ENCODE measurements at places on chromosomes 6 and 20.

DNA sequence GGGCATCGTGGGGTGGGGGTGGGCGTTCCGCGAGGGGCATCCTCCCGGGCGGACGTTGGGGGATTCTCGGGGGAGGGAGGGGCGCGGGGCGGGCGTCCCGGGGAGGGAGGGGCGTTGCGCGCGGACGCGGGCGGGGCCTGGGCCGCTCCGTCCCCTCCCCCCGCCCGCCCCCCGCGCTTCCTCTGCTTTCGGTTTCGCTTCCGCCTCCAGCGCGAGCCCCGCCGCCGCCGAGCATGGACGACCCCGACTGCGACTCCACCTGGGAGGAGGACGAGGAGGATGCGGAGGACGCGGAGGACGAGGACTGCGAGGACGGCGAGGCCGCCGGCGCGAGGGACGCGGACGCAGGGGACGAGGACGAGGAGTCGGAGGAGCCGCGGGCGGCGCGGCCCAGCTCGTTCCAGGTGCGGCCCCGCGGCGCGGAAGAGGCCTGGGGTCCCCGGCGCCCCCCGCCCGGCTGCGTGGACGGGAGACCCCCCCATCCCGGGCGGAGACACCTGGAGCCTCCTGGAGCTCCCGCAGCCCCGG lies at the start of gene OGFR:
Gene OGFR (plus strand): TSS at position 209 of the 528 bp plus-strand sequence. CDS start 25 bp downstream, at position 234.
- peak; percentile 64 for DNase-seq

- no peak for DNase-seq
Measured at GRCh38 chr6:157555455-157556143, 174.6 kb downstream of the ZDHHC14 start.

GRCh38 chr20:10626896-10627295 lies 46.9 kb downstream of the JAG1 start:
- no peak for DNase-seq

- no peak for DNase-seq
Measured at GRCh38 chr6:154738551-154738961, 5.3 kb downstream of the SCAF8 start.

GRCh38 chr6:35026434-35027222 lies 114.5 kb downstream of the TCP11 start:
- no peak for DNase-seq

DNA sequence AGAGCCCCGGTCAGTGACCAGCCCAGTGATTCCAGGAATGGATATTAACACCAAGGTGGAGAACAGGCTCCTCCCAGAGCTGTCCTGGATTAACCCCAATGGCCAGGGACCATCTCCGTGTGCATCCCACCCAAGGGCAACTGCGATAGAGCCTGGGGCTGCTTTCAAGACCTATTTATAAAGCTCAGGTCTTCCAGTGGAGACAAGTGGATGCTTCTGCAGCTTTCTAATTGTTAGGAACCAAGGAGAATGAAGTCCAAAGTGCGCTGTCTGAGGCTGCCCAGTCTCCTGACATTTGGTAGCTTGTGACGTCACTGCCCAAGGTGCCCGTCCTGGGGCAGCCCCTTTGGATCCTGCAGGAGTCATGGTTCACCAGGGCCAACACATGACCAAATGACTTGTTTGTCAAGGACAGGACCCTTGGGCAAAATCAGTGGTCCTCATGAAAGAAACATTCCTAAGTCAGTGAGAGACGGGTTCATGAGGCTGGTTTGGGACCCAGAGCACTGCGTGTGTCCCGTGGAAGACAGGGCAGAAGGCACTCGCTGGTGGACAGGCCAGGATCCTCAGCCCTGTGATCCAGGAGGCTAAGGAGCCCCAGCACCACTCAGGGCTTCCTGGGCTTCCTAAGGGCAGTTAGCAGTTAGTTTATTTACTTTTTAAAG lies 174.9 kb downstream of the ANKRD60 start:
- DNase-seq, result no peak

GRCh38 chr20:63935447-63935846 lies 20.8 kb downstream of the UCKL1 start:
- DNase-seq, result no peak

GRCh38 chr6:157288575-157288974 lies 34.7 kb downstream of the TMEM242 start:
- no peak for DNase-seq
